ENCODE measurements at places on chromosomes 1 and 21.

GRCh38 chr1:114153261-114154145, at the start of gene SYT6:
SYT6 (minus strand) TSS chr1:114153869; CDS start chr1:114153772, 97 bp downstream.
- peak; percentile 4 for DNase-seq
- H3K36me3 ChIP-seq: no peaks in the 10 kb centered on the region
- no peak within 1 kb of the TSS for H3K27ac ChIP-seq

- H3K36me3 ChIP-seq: no peaks in the 10 kb centered on the region
- no peak for DNase-seq
- H3K4me1 ChIP-seq: no peaks in the 10 kb centered on the region
Measured at GRCh38 chr1:17140279-17140678, 21.0 kb upstream of the PADI2 start.

DNA sequence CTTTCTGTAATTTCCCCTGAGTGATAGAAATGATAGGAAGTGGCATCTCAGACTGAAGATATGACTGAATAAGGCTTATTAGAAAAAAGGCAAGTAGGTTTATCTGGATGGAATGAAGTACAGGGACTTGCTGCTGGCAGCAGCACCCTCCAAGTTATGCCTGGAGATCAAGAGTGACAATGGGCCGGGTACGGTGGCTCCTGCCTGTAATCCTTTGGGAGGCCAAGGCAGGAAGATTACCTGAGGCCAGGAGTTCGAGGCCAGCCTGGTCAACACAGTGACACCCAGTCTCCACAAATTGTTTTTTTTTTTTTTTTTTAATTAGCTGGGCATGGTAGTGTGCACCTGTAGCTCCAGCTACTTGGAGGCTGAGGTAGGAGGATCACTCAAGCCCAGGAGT, 87.8 kb downstream of the SCCPDH start:
- H3K4me1 ChIP-seq: no peaks in the 10 kb centered on the region
- no peak for DNase-seq
- no peaks in the 10 kb centered on the region for H3K27me3 ChIP-seq

GRCh38 chr1:225412803-225413351, 15.0 kb downstream of the LBR start:
- H3K27ac ChIP-seq: no peak overlapping the region
- no peaks in the 10 kb centered on the region for H3K27me3 ChIP-seq
- peaks cover 36% of the 10 kb centered on the region for H3K36me3 ChIP-seq
- H3K4me3 ChIP-seq: no peak overlapping the region
- no peaks in the 10 kb centered on the region for H3K4me1 ChIP-seq
- DNase-seq: no peak

- H3K27me3 ChIP-seq: no peaks in the 10 kb centered on the region
- H3K4me3 ChIP-seq: no peak overlapping the region
- no peaks in the 10 kb centered on the region for H3K36me3 ChIP-seq
- no peak for DNase-seq
Measured at GRCh38 chr1:167927046-167927754, 9.3 kb upstream of the DCAF6 start.

GRCh38 chr1:33060579-33061083, 20.3 kb upstream of the AZIN2 start:
- H3K36me3 ChIP-seq: peaks cover 6% of the 10 kb centered on the region
- no peak overlapping the region for H3K4me3 ChIP-seq
- H3K4me1 ChIP-seq: peaks cover under 1% of the 10 kb centered on the region
- no peak overlapping the region for H3K27ac ChIP-seq
- peaks cover 3% of the 10 kb centered on the region for H3K27me3 ChIP-seq

GRCh38 chr1:156123356-156124196, 9.1 kb downstream of the LMNA start:
- no peaks in the 10 kb centered on the region for H3K36me3 ChIP-seq
- no peaks in the 10 kb centered on the region for H3K27me3 ChIP-seq
- DNase-seq: peak; percentile 25
- peak overlapping the region; percentile 58 for H3K4me3 ChIP-seq
- H3K4me1 ChIP-seq: peaks cover 54% of the 10 kb centered on the region
- peak overlapping the region; percentile 46 for H3K27ac ChIP-seq

- no peak for DNase-seq
- H3K4me1 ChIP-seq: no peaks in the 10 kb centered on the region
- no peak overlapping the region for H3K4me3 ChIP-seq
- H3K27ac ChIP-seq: no peak overlapping the region
- no peaks in the 10 kb centered on the region for H3K36me3 ChIP-seq
Measured at GRCh38 chr1:55749975-55750627, 534.9 kb upstream of the USP24 start.

- no peak for DNase-seq
- H3K36me3 ChIP-seq: no peaks in the 10 kb centered on the region
- H3K4me3 ChIP-seq: peak overlapping the region; percentile 95
Measured at GRCh38 chr21:37370152-37371040, 3.8 kb downstream of the DYRK1A start.

- H3K36me3 ChIP-seq: no peaks in the 10 kb centered on the region
- H3K4me1 ChIP-seq: peaks cover 6% of the 10 kb centered on the region
- H3K27me3 ChIP-seq: no peaks in the 10 kb centered on the region
- DNase-seq: no peak
Measured at GRCh38 chr1:202561726-202562443, 148.4 kb downstream of the SYT2 start.

DNA sequence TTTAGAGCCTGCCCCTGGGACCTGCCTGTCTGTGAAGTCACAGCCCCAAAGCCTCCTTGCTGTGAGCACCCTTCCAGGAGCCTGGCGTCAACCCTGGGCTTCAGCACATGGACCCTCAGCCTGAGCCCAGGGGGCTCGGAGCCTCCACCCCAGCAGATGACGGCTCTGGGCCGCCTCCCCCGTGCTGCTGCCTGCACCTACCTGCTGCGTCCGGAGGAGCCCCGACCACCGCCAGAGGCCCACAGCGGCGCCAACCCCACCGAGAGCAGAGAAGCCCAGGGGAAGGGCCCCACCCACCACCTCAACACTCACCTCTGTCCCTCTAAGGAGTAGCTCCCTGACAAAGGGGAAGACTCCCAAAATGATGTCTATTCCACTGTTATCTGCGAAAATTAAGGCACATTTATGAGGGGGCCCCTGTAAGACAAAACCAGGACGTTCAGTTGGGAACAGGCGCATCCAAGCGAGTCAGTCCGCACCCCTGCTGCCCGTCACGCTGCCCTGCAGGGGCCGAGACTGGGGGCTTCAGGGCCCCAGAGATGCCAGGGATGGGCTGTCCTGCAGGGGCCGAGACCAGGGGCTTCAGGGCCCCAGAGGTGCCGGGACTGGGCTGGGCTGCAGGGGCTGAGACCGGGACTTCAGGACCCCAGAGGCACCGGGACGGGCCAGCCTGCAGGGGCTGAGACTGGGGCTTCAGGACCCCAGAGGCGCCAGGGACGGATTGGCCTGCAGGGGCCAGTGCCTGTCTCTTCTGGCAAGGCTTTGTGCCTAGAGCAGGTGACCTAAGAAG, 15.8 kb downstream of the PANK4 start:
- H3K36me3 ChIP-seq: peaks cover 2% of the 10 kb centered on the region
- no peaks in the 10 kb centered on the region for H3K4me1 ChIP-seq

DNA sequence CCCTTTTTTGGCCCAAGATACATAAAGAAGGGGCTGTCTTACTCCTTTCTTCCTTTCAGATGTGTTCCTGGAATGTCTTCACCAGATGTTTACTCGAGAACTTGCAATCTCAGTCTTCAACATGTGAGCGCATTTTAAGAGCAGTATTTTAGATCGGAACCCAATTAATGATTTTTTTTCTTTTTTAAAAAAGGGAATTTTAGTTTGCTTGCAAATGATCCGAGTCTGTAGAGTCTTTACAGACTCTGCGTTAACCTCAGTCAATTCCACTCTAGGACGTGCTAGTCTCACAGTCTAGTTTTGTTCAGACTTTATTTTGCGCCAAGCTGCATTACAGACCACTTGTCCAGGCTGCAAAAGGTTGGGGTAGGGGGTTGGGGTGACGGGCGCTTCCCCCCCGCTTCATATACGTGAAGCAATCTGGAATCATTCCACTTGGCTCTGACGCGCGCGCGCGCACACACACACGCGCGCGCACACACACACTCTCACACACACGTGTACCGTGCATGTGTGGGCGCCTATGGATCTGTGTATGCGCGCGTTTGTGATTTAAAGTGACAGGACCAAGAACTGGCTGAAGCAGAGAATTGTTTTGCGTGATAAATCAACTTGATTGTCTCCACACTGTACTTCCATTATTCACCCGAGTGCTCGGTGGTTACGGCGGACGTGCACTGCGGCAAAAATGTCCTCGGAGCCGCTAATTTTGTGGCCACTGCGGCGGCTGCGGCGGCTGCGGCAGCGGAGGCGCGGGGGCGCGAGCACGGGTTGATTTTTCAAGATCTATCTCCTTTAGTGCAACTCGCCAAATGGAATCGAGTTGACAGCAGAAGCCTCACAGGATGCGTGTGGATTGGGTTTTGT, 25.6 kb upstream of the NFIA start:
- H3K36me3 ChIP-seq: no peaks in the 10 kb centered on the region
- H3K27me3 ChIP-seq: peaks cover 87% of the 10 kb centered on the region
- H3K27ac ChIP-seq: no peak overlapping the region

GRCh38 chr1:65791801-65792668, 660 bp upstream of the PDE4B start:
- no peak overlapping the region for H3K27ac ChIP-seq
- peak; percentile 23 for DNase-seq
- H3K4me1 ChIP-seq: peaks cover 17% of the 10 kb centered on the region

DNA sequence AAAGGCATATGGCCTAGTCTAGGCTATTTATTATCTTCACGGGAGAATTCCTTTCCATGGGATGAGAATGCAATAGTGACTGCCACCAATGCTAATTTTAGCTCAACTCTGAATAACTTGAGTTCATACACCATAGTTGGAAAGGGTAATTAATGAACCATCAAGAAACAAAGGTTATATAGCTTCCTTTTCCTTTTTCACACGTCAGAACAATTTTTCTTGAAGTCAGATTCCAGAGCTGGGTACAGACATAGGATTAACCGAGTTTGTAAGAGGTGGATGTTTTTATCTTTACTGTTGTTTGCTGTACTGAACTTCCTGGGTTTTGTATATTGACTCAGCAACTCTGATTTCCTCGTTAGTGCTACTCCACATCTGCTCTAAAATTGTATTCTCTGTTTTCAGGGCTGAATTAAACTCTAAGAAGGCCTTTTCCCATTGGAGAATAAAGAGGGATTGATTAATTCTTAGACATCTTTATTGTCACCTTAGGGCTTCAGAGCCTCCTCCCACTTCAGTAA, 262.0 kb downstream of the NUF2 start:
- no peak for DNase-seq
- H3K27ac ChIP-seq: no peak overlapping the region
- no peaks in the 10 kb centered on the region for H3K36me3 ChIP-seq

DNA sequence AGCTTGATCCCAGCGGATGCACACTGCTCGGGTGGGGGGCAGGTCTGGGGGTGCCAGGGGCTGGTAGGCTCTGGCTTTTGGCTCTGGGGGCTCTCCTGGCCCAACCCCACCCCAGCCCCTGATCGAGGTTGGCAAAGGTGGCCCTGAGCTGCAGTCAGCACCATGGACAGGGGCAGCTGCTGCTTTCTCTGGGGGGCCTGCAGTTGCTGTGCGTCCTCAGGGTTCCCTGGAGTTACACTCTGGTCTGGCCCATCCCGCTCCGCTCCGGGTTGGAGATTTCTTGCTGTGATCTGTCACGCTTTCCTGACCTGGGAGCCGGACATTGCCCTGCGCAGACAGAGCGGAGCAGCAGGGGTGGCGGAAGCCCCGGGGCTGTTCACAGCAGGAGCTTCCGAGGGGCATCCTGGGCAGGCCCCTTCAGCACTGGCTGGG, 8.0 kb upstream of the PLCH2 start:
- peak; percentile 65 for DNase-seq
- no peak overlapping the region for H3K4me3 ChIP-seq
- peaks cover 14% of the 10 kb centered on the region for H3K27me3 ChIP-seq
- H3K27ac ChIP-seq: no peak overlapping the region
- H3K36me3 ChIP-seq: no peaks in the 10 kb centered on the region
- H3K4me1 ChIP-seq: peaks cover 4% of the 10 kb centered on the region

- peaks cover 27% of the 10 kb centered on the region for H3K4me1 ChIP-seq
- no peaks in the 10 kb centered on the region for H3K27me3 ChIP-seq
- no peak for DNase-seq
- no peak overlapping the region for H3K4me3 ChIP-seq
- H3K36me3 ChIP-seq: no peaks in the 10 kb centered on the region
- H3K27ac ChIP-seq: no peak overlapping the region
Measured at GRCh38 chr1:246106342-246106763, 400.7 kb downstream of the SMYD3 start.

DNA sequence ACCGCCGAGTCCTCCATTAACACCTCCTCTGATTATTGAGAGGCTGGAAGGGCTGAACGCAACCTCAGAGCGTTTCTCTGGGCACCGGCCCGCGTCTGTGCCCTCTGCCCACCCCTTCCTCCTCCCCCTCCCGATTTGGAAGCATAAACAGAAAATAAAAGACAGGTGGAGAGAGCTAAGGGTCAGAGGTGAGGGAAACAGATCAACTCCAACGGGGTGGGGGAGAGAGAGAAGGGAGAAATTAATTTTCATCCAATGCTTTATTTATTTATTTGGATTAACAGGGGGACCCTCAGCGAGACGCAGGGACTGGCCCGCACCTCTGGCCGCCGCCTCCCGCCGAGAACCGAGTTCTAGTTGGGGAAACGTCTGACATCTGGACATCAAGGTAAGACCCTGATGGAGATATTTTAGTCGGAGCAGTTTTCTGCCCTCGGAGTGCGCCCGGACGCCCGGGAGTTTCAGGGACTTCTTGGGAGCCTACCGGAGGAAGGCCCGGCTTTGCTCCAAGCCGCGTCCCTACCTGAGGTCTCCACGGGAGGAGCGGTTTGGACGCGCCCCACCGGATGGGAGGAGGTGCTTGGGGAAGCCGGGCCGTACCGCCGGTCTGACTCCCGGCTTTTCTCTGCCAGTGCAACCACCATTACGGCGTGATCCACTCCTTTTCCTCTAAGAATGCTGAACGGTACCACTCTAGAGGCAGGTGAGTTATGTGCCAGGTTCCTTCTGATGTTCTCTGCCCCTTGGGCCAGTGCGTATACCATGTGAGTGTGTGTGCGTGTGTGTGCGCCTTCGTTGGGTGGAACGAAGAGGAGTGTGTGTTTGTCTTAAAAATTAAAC, 5.1 kb upstream of the LHX9 start:
- no peak for DNase-seq
- H3K4me3 ChIP-seq: peak overlapping the region; percentile 5
- H3K27ac ChIP-seq: no peak overlapping the region
- H3K27me3 ChIP-seq: peaks cover 100% of the 10 kb centered on the region
- H3K4me1 ChIP-seq: peaks cover 40% of the 10 kb centered on the region

Data from neural crest cell (in vitro differentiated cells).